ENCODE measurements at places on chromosomes 7 and 10. TPM values are rescaled to one million over a fixed set of nuclear protein-coding genes. Genes with fewer than 3 reads are reported as not detected.

DENND2A gene
- total RNA-seq: 7.2 TPM

DNA sequence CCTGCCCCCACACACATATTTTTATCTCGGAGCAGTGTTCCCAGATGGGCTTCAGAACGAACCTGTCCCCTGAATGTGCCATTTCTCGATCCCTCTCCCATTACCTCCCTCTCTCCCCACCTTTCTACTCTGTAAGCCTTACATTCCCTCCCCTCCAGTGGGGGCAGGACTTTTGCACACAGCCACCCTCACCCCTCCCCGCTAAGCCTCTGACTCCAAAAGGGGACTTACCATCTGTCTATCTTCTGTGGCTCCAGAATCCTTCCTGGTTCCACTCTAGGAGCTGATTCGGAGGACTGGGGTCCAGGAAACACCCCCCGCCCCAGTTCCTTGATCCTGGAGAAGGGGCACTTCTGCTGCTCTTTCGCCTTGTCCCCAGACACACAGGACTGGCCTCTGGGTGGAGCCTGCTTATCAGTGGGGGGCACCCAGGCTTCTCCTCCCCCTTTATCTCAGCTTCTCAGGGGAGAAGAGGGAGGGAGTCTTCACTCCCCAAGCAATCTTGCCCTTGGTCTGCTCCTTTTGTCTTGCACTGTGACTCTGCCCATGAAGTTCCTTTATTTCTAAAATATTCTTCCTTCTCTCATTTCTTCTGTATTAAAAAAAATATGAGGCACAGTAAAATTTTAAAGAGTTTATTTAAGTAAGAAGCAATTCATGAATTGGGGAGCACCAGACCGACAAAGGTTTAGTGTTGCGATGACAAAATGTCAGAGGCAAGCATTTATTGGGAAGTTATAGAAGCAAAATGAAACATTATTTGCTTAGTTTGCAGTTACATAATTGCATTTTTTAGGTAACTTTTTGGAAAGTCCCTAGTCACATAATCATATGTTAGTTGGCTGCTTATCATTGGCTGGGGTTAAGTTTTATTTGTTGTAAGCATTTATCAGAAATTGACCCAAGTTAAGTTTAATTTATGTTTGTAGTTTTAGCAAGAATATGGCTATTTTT lies at the start of gene KEL:
KEL (minus strand) TSS at position 391 of the 954 bp plus-strand sequence; CDS start at position 234, 157 bp downstream.
- DNase-seq: no peak

DNA sequence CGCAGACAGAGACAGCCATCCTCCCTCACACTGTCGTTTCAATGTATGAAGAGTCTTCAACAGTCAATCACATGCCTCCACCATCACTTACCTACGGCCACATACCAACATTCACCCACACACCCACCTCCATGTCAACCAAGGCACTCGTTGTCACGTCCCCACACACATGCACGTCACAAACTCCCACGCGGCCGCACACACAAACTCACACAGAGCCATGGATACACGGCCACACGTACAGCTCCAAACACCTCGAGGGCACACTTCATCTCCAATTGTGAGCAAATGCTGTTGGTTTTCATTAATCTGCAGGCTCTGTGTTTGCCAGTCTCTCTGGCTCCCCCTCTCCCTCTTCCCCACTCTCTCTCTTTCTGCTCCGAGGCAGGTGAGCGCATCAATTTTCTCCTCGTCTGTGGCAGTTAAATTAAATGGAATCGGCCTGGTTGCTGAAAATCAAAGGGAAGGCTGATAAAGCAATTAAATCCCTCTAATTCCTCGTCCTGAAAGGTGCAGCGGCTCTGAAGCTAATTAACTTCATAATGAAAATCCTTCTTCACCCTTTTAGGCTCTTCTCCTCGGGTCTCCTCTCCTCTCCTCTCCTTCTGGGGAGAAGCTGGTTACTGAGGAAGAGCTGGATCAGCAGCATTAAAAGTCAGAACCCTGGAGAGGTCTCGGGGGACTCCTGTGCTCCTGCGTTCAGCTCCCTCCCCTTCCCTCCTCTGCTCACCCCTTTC lies 53.8 kb upstream of the SLF2 start:
- peak; percentile 22 for DNase-seq

SMO gene
- total RNA-seq: 4.7 TPM

- no peak for DNase-seq
Measured at GRCh38 chr7:47307311-47307710, 274.6 kb downstream of the TNS3 start.

All from cardiac septum (tissue), 1 donor.